Trophoblast cell (in vitro differentiated cells and primary cell): ENCODE measurements at places on chromosomes 6 and 20.
A peak's percentile ranks its signal among the peaks of the same experiment; 100 is the strongest.

DNA sequence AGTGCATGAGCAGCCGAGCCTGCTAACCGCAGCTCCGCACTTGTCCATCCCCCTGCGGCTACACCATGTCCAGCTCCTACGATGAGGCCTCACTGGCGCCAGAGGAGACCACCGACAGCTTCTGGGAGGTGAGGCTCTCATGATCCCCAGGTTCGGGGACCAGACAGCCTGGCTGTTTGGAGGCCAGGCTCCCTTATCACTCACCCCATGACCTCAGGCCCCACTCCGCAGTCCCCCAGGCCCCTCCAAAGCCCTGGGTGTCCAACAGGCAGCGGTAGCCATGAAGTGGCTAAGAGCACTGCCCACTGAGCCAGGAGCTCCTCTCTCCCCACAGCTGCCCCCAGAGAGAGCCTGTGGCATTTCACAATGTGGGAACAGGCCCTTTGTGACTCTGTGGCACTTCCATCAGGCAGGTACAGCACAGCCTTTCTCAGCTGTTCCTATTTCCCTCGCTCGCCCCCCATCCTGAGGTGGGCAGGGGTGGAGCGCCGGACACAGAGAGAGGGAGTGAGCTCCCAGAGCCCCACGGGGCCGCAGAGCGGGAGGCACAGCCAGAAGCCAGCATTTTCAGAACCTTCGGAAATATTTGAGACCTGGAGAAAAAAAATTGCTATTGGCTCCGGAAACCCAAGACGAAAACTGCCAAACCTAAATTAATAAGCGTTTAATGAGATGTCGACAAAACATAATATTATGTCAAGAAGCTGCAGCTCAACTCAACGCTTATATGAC, 29.7 kb downstream of the SPDEF start:
- DNase-seq = no peak

DNA sequence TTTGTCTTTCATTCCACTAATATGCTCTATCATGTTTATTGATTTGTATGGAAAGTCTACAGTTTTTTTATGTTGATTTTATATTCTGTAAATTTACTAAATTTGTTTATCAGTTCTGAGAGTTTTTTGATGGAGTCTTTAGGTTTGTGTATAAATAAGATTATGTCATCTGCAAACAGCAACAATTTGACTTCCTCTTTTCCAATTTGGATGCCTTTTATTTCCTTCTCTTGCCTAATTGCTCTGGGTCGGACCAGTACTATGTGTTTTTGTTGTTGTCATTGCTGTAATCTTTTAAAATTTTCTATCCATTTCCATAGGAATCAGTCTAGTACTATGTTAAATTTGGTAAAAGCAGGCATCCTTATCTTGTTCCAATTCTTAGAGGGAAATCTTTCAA, 31.5 kb upstream of the POLR1H start:
- DNase-seq = no peak

- DNase-seq = no peak
Measured at GRCh38 chr20:1934721-1935573, 39.7 kb downstream of the SIRPA start.

GRCh38 chr6:167907837-167908681, 81.3 kb downstream of the AFDN start:
- peak; percentile 24 for DNase-seq

GRCh38 chr6:143674483-143675381, 3.0 kb upstream of the PHACTR2 start:
- no peak for DNase-seq

DNA sequence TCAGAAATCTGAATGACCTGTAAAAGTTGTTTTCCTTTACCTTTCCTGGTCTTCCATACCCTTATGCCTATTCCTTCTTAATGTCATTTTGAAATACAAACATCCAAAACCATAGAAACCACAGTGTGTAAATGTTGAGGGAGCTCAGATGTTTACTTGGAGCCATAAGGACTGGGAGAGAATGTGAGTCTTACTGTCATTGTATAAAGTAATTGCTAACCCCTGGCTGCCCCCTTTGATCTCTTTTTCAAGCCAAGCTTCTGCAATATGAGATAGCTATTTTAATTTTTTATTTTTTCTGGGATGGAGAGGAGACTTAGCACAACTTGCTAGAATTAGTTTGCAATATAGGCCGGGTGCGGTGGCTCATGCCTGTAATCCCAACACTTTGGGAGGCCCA, 124.4 kb upstream of the AKIRIN2 start:
- DNase-seq = no peak

GRCh38 chr6:116492331-116493067, 18.9 kb upstream of the CALHM5 start:
- no peak for DNase-seq

- DNase-seq = no peak
Measured at GRCh38 chr20:50001784-50002311, 19.1 kb downstream of the SNAI1 start.

DNA sequence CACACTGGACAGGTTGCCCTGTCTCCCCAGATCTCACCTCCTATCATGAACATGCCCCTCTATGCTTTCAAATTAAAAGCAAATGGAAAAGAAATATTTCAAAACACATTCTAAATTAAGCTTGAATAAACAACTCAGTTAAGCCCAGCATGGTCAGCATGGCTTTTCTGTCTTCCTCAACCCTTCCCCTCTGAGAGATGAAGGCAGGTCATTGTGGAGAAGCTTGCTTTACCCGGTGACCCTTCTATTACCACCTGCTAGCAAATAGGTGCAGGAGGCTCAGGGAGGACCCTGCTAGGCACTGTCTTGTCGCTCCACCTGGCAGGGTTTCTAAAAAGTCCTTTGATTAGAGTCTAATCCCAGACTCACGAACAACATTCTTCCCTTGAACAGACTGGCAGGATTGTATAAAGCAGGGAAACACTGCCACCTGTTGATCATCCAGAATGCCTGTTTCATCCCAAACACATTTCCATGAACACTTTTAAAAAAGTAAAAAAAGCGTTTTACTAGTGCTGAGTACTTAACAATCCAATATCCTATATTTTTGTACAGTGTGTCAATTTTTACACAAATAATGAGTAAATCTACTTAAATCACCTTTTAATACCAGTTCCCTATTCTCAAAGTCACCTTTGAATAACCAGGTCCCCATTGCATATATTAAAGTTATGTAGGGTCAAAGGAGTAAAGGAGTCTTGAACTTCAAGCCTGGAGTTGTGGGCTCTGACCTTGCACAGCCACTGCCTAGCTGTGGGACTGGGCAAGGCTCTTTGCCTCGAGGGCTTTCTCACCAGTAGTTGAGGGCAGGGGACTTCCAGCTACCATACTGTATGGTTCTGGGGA, 75.5 kb downstream of the GPR6 start:
- peak; percentile 18 for DNase-seq

- DNase-seq = no peak
Measured at GRCh38 chr6:140036196-140036595, 661.7 kb upstream of the CITED2 start.

GRCh38 chr6:113457198-113457597, 399.9 kb upstream of the MARCKS start:
- DNase-seq = peak; percentile 65

DNA sequence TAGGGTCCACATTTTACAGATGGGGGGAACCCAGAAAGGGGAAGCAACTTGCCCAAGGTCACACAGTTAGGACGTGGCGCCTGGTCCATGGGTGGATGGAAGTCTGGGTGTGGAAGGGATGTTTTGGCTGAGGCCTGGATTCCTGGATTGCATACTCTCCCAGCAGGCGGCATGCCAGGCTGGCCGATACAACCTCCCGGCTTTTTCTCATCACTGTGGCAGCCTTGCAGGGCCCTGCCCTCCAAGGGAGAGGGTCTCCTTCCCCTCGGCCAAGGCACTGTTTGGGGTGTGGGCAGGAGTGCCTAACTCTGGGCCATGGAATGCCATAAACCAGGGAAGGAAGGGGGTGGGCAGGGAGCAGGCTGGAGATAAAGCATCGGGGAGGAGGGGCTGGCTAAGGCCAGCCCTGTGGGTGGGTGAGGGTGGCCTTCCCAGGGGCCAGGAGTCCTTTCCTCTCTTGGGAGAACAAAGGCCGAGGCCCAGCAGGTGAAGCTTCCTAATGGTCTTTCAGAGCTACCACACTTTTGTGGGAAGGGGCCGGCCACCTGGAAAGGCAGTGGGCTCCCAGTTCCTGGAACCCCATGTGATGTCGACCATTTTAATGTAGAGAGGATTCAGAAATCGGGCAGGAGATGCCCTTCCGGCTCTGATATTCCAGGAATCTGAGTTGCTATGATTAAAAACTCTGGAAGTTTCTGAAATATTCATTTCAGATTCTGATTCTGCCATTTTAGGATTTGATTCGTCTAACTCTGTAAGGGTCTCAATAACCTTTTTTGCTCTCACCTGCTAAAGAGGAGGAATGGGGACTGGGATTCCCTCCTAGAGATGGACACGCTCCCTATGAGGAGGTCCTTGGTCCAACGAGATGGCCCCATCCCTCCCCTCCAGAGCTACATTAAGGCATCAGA, 4.2 kb downstream of the FOXS1 start:
- DNase-seq = no peak

DNA sequence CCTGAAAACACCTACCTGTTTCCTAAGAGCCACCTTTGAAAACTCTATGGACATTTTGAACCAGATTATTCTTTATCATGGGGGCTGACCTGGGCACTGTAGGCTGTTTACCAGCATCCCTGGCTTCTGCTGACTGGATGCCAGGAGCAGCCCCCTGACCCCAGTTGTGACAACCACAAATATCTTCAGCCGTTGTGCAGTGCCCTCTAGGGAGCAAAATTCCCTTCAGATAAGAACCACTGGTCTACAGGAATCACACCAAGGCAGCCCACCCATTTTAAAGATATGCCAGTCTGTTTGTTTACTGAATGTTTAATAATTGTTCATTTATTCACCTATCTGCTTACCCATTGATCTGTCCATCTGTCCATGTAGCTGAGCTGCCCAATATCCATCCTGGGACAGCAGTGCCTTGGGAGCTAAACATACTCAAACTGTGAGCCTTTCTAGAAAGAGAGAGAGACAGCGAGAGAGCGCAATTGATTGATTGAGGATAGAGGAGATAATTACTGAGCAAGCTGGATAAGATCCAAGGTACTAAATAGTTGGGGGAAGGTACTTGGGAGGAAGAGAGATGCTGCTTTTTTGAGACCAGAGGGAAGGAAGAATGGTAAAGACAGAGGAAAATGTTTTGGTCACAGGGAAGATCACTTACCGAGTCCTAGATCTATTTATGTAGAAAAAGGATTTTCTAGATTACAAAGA, 276.8 kb downstream of the NRN1 start:
- DNase-seq = no peak

GRCh38 chr20:17558154-17558940, 11.5 kb upstream of the DSTN start:
- peak; percentile 56 for DNase-seq

DNA sequence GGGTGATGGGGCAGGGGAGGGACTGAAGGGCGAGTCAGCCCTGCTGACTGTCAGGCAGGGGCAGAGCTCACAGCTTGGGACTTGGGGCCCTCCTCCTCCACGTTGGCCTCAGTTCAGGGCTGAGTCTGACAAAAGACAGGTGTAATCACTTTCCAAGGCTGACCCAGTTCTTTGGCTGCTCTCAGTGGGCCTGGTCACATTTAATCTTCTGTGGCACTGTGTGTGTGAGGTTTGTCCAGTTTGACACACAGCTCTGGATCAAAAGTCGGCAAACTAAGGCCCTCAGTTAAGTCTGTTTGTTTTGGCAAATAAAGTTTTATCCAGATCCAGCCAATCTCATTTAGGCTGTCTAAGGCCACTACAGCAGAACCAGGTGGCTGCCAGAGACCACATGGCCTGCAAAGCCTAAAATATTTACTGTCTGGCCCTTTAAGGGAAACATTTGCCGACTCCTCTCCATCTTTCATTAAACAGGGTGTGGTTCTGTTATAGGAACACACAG, 5.1 kb upstream of the MAP1LC3A start:
- DNase-seq = no peak

DNA sequence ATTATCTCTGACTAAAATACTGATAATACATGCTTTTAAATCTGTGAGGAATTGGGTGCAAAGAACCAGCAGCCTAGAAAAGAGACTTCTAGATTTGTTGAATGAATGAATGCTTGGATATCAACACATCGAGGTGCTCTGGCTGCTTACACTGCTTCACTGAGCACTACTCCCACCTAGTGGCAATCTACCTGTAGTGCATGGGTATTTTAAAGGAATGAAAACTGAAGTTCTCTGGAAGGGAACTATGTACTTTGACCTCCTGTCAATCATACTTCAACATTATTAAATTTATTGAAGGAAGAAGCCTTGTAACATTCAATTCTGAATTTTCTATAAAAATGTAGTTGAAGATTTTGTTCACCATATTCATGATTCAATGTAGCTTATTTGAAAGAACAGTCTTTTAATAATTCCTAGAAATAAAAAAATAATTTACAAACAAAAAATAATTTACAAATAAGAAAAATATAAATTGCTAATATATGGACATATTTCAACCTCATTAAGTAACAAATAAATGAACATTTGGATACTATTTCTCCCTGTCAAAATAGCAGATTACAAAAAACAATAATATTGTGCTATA, 111.2 kb upstream of the MMS22L start:
- peak; percentile 51 for DNase-seq

DNA sequence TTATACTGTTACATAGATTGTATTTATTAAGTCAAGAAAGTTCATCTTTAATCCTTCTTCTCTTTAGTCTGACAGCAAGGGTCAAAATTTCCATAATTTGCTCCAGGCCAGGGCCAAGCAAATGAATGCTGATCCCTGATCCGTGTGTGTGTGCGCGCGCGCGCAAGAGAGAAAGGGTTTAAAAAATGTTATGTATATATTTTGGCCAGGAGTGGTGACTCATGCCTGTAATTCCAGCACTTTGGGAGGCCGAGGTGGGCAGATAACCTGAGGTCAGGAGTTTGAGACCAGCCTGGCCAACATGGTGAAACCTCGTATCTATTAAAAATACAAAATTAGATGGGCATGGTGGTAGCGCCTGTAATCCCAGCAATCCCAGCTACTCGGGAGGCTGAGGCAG, 61.7 kb downstream of the GTF2H5 start:
- DNase-seq = no peak

GRCh38 chr6:42629845-42630244, 66.0 kb downstream of the UBR2 start:
- no peak for DNase-seq

GRCh38 chr6:44253307-44254101, 3.8 kb downstream of the SLC35B2 start:
- DNase-seq = peak; percentile 33

- DNase-seq = no peak
Measured at GRCh38 chr6:165713845-165714466, 50.9 kb upstream of the PDE10A start.

GRCh38 chr6:16840291-16840690, 79.0 kb upstream of the ATXN1 start:
- no peak for DNase-seq
